ENCODE measurements at places on chromosomes 7 and 10.

- DNase-seq = no peak
Observed at GRCh38 chr10:90958781-90959180, 37.9 kb upstream of the ANKRD1 start.

DNA sequence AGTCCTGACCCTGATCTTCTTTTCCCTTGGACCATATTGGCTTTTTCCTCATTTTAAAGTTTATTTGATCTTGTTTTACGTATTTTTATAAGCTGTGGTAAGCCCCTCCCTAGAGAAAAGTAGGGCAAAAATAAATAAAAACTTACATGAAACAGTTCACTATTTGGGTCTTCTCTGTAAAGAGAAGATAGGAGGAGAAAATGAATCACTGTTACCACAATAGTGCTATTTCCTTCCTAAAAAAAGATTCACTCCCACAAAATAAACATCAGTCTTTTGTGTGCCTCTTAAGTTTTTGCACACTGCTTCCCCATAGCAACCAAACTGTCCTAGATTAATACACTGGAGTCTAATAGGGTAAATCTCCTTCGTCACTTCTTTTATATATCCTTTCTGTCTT lies 1.4 kb upstream of the SVIL start:
- no peak for DNase-seq

DNA sequence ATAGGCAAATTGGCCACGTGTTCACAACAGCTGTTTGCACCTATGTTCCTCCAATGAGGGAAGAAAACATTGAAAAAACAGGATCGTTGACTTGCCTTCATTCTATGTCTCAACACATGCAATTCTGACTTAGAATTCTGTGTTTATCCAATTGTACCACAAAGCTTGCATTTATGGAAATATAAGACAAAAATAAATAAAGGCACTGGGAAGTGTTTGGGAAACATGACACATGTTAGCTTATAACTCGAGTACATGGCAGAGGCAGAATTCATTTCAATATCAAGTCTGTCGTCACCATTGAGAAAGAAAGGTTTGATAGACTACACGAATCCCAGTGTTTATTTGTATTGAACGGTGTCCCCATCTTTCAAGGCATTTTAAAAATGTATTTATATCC lies 291.2 kb downstream of the AHR start:
- DNase-seq = no peak

DNA sequence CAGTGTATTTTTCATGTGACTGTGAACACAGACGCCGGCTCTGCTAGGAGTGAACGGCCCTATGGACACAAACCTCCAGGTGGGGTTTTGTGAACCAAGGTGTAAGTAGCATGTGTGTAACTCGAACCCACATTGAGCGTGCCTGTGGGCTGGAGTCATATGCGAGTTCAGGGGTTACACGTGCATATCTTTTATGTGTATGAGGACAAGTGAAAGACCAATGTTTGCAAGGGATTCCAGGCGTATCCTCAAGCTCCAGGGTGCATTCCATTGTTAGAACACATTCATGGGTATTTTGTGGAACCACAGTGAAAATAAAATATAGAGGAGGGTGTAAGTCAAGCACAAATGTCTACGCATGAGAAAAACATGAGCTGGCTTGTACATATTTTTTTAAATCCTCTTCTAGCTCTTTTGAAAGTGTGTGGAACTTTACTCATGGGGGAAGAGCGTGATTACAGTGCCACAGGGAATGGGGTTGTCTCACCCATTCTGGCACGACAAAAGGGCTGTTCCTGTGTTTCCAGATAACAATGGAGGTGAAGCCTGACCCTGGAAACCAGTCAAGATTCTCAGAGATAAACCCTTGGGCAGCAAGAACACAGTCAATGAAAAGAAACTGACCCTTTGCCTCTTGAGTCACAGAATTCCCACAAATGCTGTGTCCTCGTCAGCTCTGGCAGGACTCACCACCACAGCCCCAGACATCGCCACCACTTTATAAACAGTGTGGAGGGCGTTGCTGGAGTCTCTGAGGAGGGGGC lies 37.0 kb upstream of the GOT1 start:
- DNase-seq = no peak

DNA sequence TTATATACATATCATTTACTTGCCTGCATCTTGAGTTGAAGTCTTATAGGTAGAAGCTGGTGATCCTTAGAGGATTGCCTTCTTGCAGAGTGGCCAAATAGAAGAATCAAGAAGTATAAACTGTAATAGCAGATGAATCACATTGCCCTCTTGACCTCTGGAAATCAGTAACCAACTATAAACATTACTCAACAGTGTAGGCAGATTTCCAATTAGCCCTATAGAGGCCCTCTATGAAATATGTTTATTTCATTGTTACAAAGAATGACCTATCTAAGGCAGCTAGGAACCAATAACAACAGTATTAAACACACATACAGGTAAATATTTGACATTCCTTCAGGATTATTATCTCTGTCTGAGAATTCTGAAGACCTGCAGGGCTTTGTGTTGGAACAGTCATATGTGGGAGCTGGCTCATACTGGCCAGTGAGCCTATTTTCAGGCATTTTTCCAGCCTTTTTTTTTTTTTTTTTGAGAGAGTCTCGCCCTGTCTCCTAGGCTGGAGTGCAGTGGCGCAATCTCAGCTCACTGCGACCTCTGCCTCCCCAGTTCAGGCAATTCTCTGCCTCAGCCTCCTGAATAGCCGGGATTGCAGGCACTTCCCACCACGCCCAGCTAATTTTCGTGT lies 7.2 kb upstream of the SRI start:
- no peak for DNase-seq

- DNase-seq = no peak
Observed at GRCh38 chr10:64316416-64316815, 795.2 kb downstream of the REEP3 start.

DNA sequence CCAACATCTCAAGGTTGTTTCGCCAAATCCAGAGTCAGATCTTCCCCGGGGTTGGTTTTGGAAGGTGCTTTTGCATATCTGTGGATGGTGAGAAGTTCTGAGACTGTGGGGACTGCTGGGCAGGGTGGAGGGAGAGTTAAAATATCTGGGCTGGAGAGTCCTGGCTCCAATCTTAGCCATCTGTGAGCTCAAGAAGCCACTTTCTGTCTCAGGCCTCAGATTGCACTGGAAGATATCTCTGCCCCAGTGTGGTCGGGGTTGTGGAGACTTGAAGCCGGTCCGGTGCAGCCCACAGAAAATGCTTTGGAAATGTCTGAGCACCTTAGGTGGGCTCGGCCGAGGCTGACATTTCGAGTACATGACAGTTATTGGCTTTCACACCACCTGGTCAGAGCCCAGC lies 72.2 kb upstream of the SFMBT2 start:
- no peak for DNase-seq

DNA sequence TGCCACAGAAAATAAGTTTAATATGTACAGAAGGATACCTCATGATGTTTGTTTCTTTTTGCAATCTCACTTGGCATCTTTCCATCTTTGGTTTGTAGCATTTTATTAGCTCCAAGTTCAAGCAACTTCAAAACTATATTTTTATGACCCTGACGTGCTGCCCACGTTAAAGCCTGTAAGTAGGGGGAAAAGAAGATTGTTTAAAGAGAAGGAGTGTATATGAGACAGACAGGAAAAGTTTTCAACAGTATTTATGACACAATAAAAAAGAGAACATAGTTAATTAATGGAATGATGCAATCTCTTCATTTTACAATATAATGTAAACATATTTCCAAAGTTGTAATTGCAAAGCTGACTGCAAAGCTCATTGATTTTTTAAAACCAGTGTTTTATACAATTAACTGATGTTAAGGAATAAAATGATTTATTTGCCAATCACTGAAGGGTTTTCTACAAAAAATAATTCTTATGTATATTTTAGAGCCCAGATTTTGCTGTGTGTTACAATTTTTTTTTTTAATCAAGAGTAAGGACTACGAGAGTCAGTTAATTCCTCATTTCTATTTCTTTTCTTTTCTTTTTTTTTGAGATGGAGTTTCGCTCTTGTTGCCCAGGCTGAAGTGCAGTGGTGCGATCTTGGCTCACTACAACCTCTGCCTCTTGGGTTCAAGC lies 42.5 kb downstream of the ASZ1 start:
- DNase-seq = no peak

DNA sequence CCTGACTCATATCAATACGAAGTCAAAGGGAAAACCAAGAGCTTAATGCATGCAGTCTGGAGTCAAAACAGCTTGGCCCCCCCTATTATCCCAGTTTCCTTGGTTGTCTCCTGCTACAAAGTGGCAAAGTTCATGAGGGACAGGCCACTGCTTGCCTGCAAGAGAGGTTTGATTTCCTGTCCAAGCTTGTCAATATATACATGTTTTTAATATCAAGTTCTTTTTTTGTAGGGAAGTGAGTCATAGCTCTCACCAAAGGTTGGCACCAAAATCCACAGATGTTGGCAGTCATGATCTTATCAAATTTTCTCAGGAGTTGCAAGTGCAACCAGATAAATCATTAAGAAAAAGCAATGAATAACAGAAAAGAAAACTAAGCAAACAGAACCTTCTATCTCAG lies 176.8 kb downstream of the COBL start:
- DNase-seq = no peak

GRCh38 chr10:14429043-14429700 lies 98.4 kb upstream of the FRMD4A start:
- no peak for DNase-seq

DNA sequence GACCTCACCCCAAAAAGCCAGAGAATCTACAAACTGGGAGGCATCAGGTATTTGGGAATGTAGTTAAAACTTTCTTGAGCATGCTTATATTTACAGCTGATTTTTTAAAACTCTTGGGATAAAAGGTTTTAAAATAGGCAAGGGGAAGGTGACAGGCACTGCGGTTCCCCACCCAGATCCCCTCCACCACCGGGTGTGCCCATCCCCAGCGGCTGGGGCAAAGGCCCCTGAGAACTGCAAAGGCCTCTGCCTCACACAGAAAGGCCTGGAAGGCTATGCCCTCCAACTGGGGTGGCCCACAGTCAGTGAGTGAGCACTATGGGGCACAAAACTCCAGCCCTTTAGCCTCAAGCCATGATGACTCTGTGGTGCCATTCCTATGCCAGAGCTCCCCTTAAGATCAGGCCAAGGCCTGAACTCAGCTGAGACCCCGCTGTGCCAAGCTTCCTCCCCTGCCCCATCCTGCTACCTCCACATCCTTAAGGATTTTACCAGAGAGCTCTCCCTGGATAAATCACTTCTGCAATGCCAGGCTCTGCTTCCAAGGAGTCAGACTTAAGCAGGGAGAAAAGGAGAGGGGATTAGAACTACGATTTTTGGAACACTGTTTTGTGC lies 299.1 kb downstream of the GRID1 start:
- no peak for DNase-seq

- no peak for DNase-seq
Observed at GRCh38 chr7:4958477-4959301, at the start of gene MMD2. MMD2 (minus strand) TSS chr7:4959187; CDS start chr7:4959017, 170 bp downstream.

- DNase-seq = no peak
Observed at GRCh38 chr7:5657901-5658300, 123.6 kb downstream of the RNF216 start.

GRCh38 chr10:79409726-79410085 lies 35.7 kb downstream of the ZCCHC24 start:
- no peak for DNase-seq

DNA sequence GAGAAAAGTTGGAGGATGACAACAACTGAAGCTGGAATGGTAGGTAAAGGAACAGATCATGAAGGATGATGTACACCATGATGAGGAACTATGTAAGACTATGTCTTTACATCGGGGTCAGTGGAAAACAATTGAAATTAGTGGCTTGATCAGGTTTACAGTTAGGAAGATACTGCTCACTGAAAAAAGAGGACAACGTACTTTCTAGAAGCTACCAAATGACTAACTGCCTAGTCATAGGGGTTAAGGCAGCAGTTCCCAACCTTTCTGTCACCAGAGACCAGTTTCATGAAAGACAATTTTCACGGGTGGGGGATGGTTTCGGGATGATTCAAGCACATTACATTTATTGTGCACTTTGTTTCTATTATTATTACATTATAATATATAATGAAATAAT lies 91.6 kb upstream of the ANKRD1 start:
- DNase-seq = no peak

GRCh38 chr7:133102276-133103060 lies 20.6 kb upstream of the CHCHD3 start:
- no peak for DNase-seq

GRCh38 chr10:23951841-23952240 lies 257.1 kb upstream of the KIAA1217 start:
- no peak for DNase-seq

- no peak for DNase-seq
Observed at GRCh38 chr10:70579234-70580002, 23.1 kb downstream of the PRF1 start.

DNA sequence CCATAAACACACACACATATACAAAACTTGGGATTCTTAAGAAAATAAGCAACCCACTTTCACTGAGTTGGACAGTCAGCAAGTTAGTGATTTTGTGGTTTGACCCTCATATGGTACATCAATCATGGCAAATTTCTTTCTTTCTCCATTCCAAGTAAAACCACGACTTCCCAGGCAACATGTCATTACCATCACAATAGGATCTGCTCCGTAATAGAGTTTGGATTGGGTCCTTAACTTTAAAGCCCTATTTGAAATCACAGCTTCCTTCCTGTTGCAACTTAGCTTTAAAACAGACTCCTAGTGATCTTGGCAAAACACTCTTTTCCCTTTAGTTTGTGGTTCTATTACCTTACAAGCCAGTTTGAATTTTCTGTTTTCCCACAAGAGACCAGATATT lies 483.6 kb downstream of the INHBA start:
- DNase-seq = no peak

GRCh38 chr7:73483171-73483570 lies 38.9 kb downstream of the BAZ1B start:
- no peak for DNase-seq

DNA sequence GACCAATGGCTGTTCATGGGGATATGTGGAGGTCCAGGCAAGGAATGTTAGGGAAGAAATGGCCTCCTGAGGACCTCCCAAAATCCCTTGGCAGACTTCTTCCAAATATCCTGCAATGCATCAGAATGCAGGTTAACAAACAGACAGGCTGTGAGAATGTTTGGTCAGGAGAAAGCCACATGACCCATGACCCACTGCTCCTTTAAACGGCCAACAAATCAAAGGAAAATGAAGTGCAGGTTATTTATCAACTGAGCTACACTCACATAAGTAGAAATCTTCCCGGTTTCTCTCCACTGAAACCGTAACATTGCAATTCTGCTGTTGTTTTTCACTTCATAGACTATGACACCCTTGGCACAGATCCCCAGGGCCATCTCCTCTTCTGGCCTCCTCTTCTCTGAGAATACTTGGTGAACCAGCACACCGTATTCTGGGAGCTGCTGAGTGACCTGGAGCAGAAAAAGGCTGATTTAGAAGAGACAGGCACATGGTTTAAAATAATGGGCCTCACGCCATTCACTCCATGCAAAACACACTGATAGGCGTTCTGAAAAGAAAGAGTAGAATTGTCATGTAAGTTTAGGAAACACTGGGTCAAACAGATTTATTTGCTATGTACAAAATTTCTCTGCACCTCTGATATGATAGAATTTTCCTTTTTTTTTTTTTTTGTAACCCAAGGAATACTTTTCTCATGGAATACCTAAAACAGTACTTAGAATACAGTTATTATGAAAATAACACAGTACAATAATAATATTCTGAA lies 67.8 kb downstream of the FRMPD2 start:
- DNase-seq = no peak

Data from H54 (cell line).